ENCODE measurements at places on chromosomes 6 and 20.

DNA sequence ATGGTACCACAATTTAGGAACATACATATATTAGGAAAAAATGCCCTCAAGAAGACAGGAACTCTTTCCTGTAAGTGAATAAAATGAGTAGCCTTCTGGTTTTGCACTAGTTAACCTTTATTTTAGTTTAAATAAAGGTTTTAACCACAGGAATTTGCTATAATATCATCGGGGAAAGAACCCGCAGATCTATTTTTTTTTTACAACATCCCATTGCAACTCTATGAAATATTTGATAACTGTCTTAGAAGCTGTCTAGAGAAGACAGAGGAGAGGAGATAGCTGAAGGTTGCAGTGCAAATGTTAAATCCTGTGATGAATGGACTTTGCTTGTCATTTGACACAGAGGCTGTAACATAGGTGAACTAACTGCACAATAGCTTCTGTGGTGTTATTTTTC, 69.5 kb downstream of the TINAG start:
- no peak for DNase-seq

DNA sequence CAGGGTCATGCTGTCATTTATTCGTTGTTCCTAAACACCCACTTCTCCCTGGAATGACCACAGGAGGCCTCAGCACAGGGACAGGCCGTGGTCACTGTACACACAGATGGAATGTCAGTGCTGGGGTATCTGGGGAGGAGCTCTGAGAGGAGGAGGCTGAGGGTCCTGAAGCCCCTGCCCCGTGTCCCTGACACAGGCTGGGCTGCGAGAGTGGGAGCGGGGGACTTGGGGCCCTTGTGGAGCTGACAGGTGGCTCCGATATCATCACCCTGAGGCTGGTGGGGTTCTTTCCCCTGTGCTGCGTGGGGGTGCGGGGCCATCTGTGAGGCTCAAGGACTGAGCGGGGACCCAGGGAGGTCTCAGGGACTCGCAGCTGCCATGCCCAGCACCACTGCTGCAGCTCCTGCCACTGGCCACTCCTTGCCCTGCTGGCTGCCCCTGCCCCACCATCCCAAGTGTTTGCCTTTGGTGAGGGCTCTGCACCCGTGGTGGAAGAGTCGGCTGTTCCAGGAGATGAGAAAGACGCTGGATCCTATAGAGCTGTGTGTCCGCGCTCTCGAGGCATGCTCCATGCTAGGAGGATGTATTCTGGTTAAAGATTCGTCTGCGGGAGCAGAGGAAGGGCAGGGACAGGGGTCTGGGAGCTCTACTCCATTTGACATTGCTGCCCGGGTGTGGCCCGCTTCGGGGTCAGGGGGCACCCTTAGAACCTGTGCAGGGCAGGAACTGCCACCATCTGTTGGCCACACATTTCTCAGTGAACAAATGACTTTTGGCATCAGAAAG, 18.9 kb downstream of the NPEPL1 start:
- DNase-seq: peak; percentile 22

- DNase-seq: peak; percentile 47
Measured at GRCh38 chr6:158548418-158549161, 11.3 kb upstream of the TMEM181 start.

DNA sequence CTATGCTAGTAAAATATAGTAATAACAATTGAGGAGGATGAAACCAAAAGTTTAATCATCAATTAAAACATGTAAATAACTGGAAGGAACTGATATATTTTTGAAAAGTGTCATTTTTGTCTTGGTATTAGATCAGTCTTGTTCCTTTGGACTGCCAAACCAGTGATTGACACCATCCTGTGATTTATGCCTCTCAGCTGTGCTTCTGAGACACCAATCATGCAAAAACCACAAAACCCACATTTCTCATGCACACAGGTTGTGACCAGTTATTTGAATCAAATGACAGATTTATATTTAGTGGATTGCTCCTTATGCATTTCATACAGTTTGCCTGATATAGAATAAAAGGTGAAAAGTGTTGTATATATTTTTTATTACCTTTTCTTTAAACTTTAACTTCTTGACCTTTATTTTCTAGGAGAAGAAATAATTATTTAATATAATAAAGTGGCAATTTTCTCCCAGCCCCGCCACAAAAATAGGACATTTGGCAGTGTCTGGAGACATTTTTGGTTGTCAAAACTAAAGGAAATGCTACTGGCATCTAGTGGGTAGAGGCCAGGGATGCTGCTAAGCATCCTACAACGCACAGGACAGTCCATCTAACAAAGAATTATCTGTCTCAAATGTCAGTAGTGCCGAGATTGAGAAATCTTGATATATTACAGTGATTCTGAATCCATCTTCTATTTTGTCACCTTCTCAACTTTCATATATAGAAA, 383.6 kb downstream of the BCKDHB start:
- no peak for DNase-seq

- DNase-seq: no peak
Measured at GRCh38 chr6:131412960-131413830, 159.8 kb upstream of the ARG1 start.

DNA sequence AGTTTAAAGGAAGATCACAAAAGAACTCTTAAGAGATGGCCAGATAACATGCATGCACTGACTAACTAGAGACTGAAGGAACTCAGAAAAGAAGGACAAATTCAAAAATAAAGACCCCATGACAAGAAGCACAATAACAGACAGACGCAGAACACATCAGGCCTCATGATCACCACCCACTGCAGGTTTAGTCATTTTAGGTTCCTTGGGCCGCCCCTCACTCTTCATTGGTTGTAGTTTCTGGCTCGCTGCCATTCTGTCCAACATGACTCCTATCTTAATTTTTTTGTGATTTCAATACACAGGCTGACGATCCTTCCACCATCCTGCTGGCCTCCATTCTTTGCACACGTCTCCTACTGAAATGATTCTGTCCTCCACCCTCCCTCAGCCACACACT, 21.6 kb downstream of the STX7 start:
- DNase-seq: no peak

DNA sequence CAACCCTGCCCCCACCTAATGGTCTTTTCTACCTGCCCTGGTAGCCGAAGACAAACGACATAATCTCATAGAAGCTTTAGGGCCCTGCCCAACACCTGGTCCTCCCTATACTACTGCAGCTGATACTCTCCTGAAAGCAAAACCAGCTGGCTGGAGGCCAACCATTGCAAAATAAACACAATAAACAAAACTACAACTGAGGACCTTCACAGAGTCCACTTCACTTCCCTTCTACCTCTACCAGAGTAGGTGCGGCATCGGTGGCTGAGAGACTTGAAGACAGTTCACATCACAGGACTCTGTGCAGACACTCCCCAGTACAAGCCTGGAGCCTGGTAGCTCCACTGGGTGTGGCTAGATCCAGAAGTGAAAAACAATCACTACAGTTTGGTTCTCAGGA, 476.2 kb downstream of the MMUT start:
- no peak for DNase-seq

GRCh38 chr6:152669895-152670294, 27.8 kb upstream of the MYCT1 start:
- no peak for DNase-seq

GRCh38 chr6:25916789-25917490, 13.6 kb downstream of the SLC17A2 start:
- DNase-seq: no peak
